Right forelimb (tissue), 1 donor: ENCODE measurements at places on chromosomes 4 and X.

GRCh38 chr4:185318679-185319078 is 77.0 kb downstream of the LRP2BP start:
- DNase-seq, result no peak

DNA sequence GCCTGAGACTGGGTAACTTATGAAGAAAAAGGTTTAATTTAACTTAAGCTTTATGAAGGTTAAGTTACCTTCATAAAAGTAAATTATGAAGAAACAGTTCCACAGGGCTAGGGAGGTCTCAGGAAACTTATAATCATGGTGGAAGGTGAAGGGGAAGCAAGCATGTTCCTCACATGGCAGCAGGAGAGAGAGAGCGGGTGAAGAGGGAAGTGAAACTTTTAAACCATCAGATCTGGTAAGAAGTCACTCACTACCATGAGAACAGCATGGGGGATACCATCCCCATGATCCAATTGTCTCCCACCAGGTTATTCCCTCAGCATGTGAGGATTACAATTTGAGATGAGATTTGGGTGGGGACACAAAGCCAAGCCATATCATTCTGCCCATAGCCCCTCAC is 944.7 kb upstream of the NDST4 start:
- no peak for DNase-seq

DNA sequence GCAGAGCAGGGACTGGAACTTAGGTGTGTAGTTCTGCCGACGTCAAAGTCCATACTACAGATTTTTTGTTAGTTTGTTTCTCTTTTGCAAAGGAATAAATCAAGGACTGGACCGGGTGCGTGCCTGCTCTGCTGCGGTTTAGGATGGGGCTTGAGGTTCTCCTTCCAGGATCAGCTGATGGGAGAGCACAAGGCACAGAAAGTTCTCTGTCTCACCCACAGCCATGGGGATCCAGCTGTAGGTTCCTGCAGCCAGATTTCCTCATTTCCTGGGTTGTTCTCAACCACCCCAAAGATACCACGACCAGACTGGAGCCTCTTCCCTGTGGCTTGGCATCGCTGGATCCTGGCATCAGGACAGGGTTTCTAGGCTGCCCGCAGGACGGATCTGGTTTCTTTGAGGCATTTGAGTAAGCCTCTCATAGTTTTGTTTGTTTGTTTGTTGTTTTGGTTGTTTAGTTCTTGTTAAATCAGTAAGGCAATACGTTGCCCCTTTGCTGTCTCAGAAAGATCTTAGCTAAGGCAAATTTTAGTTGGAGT is 789 bp upstream of the SRPX start:
- DNase-seq, result no peak

DNA sequence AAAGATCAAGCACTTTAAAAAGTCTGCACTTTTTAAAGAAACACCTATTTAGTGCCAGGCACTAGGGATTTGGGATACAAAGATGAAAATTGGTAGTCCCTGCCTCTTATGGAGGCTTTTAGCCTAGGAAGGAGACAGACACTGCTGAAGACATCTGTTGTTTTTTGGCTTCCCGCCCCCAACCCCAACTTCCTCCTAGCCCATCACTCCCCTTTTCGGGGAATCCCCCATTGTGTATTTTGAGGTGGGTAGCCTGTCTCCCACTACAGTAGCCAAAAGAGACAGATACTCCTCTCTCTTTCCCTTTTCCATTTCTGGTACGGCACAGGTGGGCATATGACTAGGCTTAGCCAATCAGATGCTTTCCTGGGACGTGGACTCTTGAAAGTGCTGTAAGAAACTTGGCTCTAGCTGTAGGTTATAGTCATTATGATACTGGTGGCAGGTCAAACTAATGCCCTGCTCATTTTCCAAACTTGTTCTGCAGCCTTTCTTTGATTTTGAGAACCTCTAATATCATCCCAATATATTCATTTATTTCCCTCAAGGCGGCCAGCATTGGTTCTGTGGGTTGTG is 194.6 kb upstream of the RBPJ start:
- no peak for DNase-seq

GRCh38 chr4:93960450-93960849 is 131.9 kb downstream of the ATOH1 start:
- no peak for DNase-seq

GRCh38 chrX:39731735-39732134 is 366.0 kb downstream of the BCOR start:
- no peak for DNase-seq

DNA sequence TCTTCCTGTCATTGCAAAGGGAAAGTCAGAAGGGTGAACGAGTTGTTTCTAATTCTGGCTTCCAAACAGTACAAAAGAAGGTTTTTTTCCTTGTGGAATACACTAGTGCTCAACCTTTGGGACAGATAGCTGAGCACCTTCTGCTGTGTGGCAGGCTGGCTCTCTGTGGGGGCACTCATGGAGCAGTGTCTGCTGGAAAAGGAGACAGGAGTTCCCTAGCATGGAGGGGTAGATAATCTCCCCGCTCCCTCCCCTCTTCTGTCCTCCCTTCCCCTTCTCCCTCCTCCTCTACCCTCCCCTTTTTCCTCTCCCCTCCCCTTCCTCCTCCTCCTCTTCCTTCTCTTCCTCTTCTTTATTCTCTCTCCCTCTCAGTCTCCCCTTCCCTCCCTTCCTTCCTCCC is 62.4 kb upstream of the MTM1 start:
- DNase-seq, result no peak

DNA sequence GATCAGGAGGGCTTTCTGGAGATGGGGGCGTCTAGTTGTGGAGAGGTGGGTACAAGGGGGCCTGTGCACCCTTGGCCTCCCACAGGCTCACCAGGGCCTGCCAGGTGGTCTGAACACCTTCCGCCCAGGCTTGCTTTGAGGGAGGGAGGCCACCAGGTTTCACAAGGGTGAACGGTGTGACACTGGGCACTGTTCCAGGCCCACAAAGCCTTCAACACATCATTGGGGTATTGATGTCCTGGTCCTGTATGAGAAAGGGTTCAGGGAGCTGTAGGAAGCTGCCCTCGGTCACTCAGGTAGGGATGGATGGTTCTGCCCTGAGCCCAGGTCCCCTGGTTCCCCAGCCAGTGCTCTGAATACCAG is 6.0 kb downstream of the HTRA3 start:
- no peak for DNase-seq

GRCh38 chrX:11364835-11365234 is 71.6 kb downstream of the AMELX start:
- no peak for DNase-seq

GRCh38 chr4:127498366-127498765 is 134.4 kb upstream of the INTU start:
- no peak for DNase-seq
